Stimulated activated CD4-positive, alpha-beta T cell treated with anti-CD3 and anti-CD28 coated beads, Interleukin-2, amount 100 ng/mL, for 4 hours (primary cell): ENCODE measurements at places on chromosomes 16 and 17.

DNA sequence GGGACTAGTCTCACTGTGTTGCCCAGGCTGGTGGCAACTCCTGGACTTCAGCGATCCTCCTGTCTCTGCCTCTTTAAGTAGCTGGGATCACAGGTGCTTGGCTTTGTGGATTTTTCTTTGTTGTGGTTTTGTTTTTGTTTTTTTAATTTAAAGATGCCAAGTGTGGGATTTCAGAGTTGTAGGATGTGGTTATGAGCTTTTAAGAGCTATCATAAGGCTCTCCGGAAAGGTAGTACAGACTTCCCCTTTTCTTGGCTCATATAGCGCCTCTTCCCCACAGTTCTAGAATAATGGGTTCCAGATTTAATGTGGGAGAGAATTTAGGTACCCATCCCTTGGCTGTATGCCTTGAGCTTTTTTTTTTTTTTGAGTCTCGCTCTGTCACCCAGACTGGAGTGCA is 17.1 kb downstream of the AKAP1 start:
- no peak for DNase-seq

DNA sequence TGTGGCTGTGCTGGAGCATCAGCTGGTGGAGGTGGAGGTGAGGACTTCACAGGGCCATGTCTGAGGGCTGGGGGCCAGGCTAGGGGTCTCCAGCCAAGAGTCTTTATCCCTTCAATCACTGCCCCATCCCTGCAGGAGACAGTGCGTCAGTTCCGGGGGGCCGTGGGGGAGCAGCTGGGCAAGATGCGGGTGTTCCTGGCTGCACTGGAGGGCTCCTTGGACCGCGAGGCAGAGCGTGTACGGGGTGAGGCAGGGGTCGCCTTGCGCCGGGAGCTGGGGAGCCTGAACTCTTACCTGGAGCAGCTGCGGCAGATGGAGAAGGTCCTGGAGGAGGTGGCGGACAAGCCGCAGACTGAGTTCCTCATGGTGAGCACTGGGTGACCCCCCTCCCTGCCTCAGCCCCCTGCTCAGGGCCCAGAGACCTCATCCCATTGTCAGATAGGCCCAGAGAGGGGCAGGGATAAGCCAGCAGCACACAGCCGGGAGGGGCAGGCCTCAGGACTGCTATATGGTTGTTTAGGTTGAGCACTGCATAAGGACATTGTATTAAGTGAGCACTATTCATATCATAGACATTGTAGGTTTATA is 2.3 kb upstream of the PYDC1 start:
- DNase-seq: no peak

- no peak for DNase-seq
Measured at GRCh38 chr16:80851831-80852230, 47.4 kb upstream of the CDYL2 start.

DNA sequence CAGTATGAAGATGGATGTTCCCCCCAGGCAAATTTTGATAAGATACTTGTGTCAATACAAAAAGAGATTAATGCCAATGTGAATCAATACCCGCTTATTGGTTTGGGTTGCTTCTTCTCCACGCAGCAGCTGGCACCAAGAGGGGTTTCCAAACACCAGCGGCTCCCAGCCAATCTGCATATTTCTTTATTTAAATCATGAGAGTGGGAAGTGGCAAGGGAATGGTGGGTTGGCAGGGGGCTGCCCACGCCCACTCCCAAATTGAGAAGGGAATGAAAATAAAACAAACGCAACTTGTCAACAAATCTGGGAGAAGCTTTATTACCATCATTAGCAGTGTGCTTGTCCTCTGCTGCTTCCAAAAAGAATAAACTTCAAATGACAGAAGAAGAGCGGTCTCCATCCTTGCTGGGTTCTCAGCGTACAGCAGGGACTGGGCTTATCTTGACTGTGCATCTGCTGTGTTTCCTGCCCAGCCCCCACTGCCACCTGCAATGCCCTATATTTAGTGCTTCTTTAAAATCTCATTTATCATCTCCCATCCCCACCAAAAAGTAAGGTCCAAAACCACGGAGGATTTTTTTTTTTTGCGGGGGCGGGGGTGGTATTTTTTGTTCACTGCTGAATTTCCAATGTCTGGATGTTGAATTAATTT is 34.9 kb upstream of the C16orf78 start:
- DNase-seq: no peak

DNA sequence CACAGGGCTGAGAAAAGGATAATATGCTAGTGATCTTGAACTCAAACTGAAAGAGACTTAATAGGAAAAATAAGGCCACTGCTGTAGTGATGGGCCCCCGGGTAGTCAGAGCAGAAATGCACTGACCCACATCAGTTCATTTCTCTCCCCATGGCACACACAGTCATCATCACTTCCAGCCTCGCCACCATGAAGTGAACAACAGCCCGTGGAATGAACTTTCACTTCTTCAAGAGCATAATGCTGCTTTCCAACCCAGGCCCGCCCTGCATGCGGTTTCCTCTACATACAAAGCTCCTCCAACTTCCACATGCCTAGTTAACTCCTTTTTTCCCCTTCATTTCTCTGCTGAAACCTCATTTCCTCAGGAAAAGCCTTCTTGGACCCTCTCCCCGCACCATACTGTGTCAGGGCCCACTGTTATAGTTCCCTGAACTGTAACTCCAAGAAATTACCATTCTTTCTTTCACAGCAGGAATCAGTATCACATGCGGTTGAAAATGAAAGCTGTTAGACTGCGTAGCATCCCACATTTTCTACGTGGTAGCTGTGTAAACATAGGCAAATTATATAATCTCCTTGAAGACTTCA is 65.8 kb upstream of the SMIM36 start:
- no peak for DNase-seq

GRCh38 chr16:4814046-4814445 is 11.6 kb upstream of the ROGDI start:
- no peak for DNase-seq

DNA sequence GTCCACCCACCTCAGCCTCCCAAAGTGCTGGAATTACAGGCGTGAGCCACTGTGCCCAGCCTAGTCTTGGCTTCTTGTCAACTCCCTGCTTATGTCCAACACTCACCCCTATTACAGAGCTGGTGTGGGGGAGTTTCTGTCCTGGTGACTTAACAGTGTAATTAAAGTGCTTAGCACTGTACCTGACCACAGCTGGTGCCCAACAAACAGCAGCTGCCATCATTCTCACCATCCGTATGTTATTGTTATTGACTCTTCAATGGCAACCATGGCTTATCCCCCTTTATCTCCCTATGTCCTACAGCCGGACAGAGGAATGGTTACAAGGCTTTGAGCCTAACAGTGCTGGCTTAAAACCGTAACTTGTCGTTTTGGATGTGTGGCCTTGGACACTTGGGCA is 17.0 kb upstream of the BRCA1 start:
- DNase-seq: no peak

DNA sequence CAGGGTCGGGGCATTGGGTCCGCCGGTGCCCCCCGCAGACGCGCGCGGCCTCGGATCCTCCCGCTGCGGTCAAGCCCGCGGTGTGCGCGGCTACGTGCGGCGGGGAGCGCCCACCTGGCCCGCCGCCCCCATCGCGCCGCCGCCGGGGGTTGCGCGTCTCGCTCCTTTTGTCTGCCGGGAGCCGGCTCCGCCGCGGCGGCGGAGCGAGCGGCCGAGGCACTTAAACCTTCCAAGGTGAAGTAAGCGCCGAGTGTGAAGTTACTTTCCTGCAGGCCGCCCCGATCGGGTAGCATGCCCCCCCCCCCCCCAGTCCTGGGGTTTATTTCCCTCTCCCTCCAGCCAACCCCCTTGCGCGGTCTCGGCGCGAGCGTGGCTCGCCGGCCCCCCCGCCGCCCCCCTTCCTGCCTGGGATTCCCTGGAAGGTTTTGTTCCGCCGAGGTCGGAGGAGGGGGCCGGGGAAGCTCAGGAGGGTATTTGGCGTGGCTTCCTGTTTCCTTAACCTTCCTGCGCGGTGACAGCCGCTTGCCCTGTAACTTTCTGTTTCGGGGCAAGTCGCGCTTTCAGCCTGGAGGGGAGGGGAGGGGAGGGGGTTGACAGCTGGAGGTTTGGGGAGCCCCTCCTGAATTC is 56.6 kb upstream of the GSE1 start:
- DNase-seq: peak; percentile 55

DNA sequence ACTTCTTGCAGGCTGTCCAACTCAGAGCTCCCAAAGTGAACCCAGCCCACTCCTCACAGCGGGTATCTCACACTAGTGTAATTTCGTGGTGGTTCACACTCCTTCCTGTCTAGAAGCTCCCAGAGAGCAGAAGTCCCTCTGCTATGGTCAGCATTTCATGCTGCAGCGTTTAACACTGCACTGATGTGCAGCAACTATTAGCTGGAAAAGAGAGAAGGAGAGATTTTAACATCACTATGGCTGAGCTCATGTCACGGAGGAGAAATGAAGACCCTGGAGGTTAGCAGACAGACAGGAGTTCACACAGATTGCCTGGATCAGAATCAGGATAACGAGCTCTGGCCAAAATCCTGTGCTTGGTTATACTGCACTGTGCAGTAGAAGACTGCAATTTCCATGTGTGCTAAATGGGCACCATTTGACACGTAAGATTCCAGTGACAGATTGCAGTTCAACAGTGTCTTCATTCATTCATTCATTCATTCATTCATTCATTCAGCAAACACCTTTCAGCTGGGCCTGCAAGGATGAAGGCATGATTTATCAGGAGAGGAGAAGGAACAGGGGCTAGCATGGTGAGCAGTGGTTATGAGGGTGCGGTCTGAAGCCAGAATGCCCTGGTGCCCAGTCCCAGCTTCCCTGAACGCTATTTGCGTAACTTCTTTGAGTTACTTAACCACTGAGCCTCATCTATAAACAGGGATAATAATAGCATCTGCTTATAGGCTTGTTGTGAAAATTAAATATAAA is 5.3 kb upstream of the CCL1 start:
- no peak for DNase-seq

DNA sequence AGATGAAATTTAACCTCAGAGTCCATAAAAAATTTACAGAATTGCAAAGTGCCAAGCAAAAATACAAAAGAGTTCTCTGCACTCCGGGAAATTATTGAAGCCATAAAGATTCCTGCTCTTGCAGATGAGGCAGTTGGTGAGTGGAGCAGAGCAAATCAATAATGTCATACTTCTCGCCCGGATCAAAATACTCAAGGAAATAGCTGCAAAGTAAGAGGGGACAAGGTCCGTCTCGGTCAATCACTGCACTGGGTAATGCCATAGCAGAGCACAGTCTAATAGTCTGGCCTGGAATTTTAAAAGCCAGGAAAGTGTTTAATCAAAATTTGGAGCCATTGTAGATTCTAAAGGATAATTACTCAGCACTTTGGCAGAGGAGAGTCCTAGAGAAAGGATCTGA is 58.9 kb downstream of the GP2 start:
- no peak for DNase-seq

GRCh38 chr17:58492238-58493121 is 4.3 kb upstream of the HSF5 start:
- DNase-seq: no peak

- no peak for DNase-seq
Measured at GRCh38 chr17:50638966-50639713, 4.5 kb downstream of the ABCC3 start.

GRCh38 chr16:10629592-10629963 is 49.2 kb upstream of the EMP2 start:
- DNase-seq: no peak

- no peak for DNase-seq
Measured at GRCh38 chr17:76152591-76152990, 11.5 kb upstream of the FOXJ1 start.

DNA sequence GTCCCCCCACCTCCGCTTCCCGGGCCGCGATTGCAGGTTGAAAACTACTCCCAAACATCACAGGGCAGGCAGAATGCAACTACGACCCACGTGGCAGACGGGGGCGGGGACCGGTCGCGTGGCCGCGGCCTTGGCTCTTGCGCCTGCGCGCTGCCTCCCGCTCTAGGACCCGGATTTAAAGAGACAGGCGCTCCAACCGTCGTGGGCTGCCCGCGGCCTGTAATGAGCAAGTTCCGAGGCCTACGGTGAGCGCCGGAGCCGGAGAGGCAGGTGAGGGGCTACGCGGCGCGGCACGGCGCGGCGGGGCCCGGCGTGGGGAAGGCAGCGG is at the start of gene LIG3:
Gene LIG3, plus strand, starts transcription at position 160 of the 328 bp plus-strand sequence. CDS start 2,494 bp downstream, outside the sequence.
- DNase-seq: peak; percentile 94

DNA sequence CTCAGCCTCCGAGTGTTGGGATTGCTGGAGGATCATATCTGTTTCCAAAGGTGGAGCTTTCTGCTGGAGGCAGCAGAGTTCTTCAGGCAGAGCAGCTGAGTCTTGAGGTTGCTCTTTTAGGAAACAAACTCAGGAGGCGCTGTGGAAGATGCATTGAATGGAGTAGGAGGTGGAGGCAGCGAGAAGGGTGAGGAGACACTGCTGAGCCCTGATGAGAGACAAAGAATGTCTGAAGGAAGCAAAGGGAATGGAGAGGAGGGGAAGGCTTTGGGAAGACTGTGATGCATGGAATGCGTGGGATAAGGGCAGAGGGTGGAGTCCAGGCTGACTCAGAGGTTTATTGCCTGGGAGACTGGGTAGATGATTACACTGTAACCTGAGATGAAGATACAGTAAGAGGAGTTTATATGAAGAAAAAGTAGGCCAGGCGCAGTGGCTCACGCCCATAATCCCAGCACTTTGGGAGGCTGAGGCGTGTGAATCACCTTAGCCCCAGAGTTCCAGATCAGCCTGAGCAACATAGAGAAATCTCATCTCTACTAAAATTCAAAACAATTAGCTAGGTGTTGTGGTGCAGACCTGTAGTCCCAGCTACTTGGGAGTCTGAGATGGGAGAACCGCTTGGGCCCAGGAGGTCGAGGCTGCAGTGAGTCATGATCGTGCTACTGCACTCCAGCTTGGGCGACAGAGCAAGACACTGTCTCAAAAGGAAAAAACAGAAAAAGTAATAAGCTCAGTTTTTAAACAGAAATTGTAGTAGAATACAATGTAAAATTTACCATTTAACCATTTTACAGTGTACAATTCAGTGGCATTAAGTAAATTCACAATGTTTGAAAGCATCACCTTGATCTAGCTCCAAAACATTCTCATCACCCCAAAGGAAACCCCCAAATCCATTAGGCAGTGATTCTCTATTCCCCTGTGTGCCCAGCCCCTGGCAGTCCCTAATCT is 17.8 kb upstream of the TMEM219 start:
- no peak for DNase-seq

- no peak for DNase-seq
Measured at GRCh38 chr17:47240806-47241205, 12.8 kb upstream of the ITGB3 start.

- DNase-seq: no peak
Measured at GRCh38 chr16:60107871-60108270, 1373.8 kb upstream of the GOT2 start.

GRCh38 chr17:48633266-48633677 is 7.1 kb upstream of the HOXB9 start:
- DNase-seq: no peak

GRCh38 chr17:20206068-20206467 is 196.9 kb downstream of the SPECC1 start:
- DNase-seq: peak; percentile 29

DNA sequence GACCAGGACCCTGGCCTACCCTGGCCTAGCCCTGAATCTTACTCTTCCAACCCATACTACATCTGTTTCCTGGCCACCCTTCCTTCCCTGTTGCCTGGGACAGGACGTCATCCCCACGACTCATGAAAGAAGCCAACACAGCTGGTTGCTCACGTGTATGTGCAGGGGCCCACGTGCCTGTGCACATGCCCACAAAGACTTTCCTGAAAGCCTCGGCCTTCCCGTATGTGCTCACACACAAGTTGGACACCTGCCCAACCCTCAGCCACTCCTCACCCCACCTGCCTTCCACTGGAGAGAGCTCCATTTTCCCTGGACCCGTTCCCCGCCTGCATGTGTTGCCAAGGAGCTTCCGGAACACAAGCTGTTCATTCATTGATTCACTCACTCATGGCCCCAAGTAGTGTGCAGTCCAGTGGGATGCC is 7.0 kb downstream of the PLXDC1 start:
- DNase-seq: no peak
